CD4-positive, alpha-beta T cell treated with Interleukin-1 beta for 1 hour (primary cell): ENCODE measurements at places on chromosomes 16 and 17.

- no peak for DNase-seq
These were observed 8.9 kb downstream of the ZNF597 start for GRCh38 chr16:3434373-3434772.

GRCh38 chr17:27811961-27812360 is 11.6 kb upstream of the NOS2 start:
- DNase-seq, result no peak

- DNase-seq, result no peak
These were observed 4.7 kb downstream of the TMEM106A start for GRCh38 chr17:43216369-43216761.

- no peak for DNase-seq
These were observed 534.0 kb downstream of the MAF start for GRCh38 chr16:79066561-79066960.

DNA sequence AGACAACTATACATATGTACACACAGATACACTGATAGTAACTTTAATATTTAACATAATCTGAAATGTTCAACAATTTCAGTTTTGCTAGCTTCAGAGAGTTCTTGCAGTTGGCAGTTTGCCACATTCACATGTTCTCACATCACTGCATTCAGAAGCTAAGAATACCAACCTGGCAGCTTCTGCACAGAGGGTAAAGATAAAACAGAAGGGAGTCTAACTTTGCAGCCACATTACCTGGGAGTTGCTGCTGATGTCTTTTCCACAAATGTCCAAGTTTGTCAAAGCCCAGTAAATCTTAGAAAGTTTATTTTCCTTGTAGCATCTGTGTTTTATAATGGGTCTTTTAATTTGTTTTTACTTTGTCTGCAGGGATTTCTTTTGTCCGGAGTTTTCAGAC is 332.0 kb downstream of the BCAS3 start:
- no peak for DNase-seq

DNA sequence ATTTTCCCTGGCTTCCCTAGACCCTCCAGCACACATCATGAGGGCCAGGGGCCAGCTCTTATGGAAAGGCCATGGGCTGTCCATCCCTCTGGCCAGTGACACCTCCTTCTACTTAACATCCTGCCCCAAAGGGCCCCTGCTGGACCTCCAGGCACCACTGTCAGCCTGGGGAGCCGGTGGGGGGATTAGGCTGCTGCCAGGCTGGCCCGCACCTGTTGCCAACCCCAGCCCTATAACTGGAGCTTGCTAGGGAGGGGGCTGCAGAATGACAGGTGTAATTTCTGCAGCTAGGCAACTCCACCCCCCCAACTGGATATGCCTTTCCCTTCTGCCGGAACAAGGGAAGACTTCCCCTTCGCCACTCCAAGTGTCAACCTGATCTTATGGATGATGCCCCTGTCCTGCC is 12.5 kb downstream of the RARA start:
- DNase-seq, result no peak

DNA sequence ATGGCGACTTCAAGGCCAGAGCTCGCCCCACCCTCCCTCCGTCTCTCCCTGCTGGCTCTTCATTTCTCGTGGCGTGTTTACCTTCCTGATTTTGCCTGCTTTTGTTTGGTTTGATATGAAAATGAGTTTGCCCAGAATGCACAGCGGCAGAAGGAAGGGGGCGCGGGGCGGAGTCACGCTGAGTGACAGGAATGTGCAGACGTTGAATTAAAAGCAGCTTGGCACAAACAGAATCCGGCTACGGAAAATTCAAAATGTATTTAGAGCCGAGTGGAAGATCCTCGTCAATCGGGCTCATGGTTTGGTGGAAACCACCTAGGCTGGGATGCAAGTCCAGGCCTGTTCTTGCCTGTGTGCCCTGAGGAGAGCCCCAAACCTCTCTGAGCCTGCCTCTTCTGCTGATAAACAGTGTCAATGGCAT is 102.7 kb downstream of the SDK2 start:
- DNase-seq, result no peak

GRCh38 chr17:1529863-1530262 is 13.5 kb upstream of the INPP5K start:
- no peak for DNase-seq

DNA sequence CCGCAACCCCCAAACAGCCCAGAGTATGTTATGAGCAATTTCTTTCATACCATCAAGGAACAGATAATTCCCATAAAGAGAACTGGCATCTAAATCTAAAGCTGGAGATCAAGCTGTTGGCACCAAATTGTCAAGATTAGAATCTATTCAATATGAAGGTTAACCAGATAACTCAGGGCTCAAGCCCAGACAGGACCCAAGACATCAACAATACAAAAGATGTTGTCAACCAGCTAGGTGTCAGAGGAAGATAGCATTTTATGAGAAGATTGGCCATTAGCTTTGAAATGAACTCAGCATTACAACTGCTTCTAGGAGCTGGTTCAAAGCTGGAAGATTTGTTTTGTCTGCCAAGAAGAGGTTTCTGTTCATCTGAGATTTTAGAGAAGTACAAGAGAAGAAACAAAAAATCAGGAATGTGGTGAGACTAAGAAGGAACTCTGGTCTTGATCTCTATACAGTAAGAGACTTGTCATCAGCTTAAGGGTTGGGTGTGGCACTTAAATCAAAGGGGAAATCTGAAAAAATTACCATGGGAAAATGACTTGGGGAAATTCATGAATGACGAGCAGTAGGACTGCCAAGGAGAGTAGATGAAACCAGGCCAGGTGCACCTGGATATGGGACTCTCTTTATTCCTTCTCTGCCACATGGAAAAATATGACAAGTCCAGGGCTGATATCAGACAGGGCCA is 64.2 kb upstream of the COX10 start:
- DNase-seq, result no peak

- no peak for DNase-seq
These were observed 1.7 kb upstream of the STAC2 start for GRCh38 chr17:39227364-39227919.

DNA sequence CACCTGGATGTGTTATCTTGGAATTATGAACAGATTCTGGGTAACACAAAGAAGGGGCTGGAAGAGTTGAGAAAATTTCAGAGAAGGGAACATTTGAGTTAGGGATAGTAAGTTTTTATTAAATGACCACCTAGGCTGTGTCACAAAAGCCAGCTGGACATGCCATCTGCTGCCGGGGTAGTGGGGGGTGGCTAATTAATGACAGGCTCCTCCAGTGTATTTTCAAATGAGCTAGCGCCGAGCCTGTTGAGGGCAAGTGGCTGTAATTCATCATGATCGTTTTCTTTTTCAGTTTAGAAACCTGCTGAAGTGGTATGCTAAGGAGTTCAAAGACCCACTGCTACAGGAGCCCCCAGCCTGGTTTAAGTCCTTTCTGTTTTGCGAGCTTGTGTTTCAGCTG is 6.2 kb downstream of the TMEM97 start:
- DNase-seq, result no peak

DNA sequence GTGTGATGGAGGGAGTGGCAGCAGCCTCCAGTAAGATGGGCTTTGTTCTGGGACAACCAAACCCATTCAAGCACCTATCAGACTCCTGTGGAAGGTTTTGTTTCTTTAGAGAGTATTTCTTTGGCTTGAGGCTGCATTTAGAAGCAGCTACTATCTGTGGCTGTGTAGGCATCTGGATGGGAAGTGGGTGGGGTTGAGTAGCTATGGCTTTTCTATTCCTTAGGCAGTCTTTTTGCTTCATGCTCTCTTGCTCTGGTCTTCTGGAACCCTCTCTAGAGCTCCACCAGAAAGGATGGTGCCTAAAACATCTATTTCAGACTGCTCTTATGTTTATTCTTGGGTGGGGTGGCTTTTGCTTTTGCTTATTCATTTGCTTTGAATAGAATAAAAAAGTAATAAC is 19.9 kb downstream of the TNRC6A start:
- DNase-seq, result no peak

DNA sequence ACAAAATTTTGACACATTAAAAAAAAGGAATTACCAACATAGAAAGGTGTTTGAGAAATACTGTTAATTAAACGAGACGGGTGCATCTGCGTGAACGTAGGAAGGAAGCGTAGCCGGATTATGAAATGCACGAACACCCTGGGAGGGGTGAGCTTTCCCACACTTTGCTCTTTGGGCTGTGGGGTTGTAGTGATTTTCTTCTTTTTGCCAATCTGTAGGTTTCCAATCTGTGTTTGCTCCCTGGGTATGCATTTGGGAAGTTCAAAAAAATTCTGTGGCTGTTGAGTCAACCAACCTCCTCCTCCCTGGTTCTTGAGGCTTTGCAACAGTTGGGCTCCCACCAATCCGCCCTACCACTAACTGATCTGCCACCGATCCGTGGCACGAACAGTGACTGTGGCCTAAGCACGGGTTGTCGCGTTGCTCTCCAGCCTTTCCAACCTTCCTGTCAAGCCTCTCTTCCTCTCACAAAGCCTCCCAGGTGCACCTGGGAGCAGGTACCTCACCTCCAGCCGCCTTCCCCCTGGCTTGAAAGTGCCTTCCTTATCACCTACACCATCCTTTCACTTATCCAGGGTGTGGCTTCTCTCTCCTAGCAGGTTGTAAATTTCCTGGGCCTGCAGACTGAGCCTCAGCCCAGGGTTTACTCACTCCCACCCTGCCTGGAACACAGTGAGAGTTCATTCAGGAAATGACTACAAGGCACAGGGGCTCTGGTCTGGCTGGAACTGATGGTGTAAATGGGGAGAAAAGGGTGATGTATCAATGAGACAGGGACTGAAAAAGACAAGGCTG is 16.6 kb downstream of the RTN4RL1 start:
- DNase-seq, result no peak

DNA sequence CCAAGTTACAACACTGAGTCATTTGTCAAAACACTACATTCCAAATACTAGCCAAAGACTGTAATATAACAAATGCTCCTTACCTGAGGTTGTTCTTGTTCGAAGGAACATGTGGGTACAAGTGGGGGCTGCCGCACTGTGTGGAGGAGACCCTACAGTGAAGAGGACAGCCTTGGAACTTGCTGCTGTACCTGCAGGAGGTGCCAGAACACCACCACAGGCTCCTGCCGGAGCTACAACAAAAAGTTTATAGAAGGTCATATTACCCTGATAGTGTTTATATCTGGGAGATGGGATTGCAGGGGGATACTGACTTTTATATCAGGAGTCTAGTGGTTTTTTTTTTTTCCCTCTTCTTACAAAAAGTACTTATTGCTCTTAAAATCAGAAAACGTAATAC is 37.8 kb upstream of the ALDH3A1 start:
- DNase-seq, result no peak

DNA sequence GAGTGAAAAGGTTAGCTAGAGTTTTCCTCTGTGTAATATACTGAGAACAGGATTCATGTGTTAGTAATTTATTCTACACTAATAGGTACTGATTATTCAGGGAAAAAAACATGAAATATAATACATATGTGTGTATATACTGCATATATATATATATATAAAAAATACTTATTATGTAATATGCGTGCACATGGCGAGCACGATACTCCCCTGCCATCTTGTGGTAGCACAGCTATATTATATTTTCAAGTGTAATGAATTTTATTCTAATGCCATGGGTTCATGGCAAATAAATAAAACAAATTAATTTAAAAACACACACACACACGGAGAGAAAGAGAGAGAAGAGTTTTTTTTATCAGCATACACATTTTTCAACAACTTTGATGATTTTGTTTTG is 460.6 kb downstream of the KCNJ2 start:
- no peak for DNase-seq

DNA sequence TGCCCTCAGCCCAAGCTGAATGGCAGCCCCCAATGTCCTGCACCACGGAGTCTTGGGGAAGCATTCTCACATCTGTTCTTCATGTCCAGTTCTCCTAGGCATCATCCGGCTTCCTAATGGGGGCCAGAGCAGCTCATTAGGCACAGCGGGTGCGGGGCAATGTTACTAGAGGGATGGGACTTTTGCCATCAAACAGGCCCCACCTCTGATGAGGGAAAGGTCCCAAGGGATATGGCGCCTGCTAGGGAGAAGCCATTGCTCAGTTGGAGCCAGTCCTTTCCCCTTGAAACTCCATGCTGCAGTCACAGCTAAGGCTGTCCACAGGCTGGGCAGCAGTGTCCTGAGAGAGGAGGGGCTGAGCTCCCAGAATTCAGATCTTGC is 1.7 kb upstream of the DPH1 start:
- no peak for DNase-seq

DNA sequence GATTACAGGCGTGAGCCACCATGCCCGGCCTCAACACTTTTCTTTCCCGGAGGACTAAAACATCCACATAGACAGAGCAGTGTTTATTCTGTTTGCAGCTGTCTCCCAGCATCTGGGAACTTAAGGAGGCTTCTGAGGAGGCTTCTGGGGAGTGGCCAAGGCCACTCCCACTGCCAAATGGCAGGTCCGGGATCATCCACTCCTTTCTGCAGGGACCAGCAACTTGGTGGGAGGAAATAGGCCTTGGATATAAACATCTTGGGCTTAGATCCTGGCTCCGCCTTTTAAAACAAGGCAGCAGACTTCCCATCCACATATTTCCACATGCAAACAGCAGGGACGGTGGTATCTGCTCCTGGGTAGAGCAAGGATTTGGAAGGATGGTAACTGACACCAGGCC is 14.1 kb upstream of the SPATA32 start:
- DNase-seq, result no peak

- no peak for DNase-seq
These were observed 103.0 kb downstream of the CYLD start for GRCh38 chr16:50844840-50845239.

DNA sequence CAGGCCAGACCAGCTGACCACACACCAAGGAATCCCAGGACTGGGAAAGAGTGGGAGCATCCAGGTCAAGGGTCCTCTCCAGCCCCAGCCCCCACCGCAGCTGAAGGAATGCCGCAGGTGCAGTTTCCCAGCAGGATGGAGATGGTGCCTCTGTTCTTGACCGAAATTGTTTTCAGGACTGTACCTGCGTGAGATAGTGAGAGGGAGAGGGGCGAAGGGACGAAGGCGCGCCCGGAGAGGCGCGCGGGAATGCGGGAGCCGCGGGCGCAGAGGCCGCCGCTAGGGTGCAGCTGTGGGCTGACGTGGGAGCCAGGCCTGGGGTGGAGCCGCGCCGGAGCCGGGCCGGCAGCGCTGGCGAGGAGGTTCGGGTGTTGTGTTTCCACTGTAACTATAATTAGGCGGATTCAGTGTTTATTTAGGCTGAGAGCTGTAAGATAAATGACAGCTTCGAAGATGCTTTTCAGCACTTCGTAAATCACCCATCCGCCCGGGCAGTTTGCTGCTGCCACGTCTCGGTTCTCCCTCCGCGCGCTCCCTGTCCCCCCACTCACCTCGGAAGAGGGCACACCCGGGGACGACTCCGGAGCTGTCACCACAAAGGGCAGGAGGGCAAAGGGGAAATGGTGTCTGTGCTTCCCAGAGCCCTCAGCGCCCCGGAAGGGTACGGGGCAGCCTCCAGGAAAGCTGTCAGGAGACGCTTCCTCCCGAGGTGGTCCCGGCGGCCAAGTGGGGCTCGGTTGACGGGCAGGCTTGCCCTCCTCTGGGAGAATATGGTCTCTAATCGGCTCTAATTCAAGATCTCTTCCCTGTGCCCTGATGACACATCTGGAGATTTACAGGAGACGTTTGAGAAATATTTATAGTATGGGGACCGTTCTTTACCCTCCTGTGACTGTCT is 38.2 kb downstream of the HOXB1 start:
- DNase-seq, result peak; percentile 69
